NCI-H187 treated with DMSO at 0.1 percent for 48 hours (cell line): ENCODE measurements at places on chromosomes 1 and 21.

GRCh38 chr1:26999440-26999987, 6.0 kb downstream of the TRNP1 start:
- peak; percentile 10 for DNase-seq

GRCh38 chr1:98661544-98662355, at the start of gene SNX7:
Gene SNX7, plus strand, starts transcription at chr1:98661721. Its CDS starts 11 bp downstream, at chr1:98661732.
- no peak for DNase-seq

DNA sequence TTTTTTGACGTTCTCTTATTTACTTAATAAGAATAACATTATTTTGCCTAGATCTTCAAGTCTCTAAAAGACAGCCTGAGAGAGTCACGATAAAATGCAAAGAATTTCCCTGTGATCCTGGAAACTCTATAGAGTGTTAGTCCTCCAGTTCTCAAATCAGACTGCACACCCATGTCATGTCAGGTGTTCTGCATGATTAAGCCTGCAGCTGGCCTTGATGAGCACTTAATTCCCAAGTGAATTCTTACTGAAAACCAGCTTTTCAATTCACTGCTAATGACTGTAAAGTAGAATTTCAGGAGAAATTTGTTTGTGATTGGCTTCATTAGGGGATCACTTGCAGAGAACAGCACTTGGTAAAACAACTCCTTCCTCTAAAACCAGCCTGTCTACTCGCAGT, 41.9 kb downstream of the CHML start:
- no peak for DNase-seq

- no peak for DNase-seq
Observed at GRCh38 chr21:36005018-36005417, 55.3 kb downstream of the SETD4 start.

DNA sequence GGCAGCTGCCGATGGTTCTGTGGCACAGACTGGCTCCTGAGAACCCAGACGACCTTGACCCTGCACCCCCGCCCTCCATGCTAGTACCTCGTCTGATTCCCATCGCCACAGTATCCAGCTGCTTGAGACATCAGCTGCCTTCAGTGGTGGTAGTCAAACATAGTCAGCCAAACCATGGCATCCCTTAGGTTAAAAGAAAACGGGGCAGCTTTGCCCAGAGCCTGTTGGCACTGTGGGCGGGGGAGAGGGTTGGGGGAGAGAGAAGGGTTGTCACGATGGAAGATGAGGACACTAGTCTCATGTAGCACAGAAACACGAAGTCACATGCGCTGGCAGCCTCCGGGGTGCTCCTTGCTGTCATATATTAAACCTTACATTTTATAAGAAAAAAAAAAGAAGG, 961 bp upstream of the TDRD5 start:
- no peak for DNase-seq

GRCh38 chr1:178689769-178690168, 35.3 kb upstream of the RALGPS2 start:
- DNase-seq: no peak

DNA sequence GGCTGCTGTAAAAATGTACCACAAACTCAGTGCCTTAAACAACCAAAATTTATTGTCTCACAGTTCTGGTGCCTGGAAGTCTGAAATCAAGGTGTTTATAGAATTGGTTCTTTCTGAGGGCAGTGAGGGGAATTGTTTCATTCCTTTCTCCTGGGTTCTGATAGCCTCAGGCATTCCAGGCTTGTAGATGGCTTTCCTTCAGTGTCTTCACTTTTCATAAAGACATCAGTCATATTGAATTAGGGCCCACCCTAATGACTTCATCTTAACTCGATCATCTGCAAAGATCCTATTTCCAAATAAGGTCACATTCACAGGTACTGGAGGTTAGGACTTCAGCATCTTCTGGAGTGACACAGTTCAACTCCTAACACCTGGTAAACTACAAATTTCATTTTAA, 15.0 kb downstream of the CDKN2C start:
- no peak for DNase-seq

DNA sequence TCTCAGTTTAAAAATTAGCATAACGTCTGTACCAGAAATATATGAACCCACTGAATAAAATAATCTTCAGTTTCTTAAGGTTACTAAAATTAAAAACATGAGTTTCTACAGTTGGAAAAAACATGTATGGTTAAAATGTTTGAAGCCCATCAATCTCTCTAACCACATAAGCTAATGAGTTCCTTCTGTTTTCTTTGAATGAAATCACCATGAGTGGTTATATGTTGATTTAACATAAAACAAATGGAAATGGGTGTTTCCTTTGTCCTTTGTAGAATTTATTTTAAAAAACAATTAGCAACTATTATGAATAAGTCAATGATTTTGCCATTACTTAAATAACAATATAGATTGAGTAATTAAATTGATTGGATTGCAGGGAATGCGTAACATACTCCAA, 3.0 kb upstream of the ADGRL2 start:
- no peak for DNase-seq

DNA sequence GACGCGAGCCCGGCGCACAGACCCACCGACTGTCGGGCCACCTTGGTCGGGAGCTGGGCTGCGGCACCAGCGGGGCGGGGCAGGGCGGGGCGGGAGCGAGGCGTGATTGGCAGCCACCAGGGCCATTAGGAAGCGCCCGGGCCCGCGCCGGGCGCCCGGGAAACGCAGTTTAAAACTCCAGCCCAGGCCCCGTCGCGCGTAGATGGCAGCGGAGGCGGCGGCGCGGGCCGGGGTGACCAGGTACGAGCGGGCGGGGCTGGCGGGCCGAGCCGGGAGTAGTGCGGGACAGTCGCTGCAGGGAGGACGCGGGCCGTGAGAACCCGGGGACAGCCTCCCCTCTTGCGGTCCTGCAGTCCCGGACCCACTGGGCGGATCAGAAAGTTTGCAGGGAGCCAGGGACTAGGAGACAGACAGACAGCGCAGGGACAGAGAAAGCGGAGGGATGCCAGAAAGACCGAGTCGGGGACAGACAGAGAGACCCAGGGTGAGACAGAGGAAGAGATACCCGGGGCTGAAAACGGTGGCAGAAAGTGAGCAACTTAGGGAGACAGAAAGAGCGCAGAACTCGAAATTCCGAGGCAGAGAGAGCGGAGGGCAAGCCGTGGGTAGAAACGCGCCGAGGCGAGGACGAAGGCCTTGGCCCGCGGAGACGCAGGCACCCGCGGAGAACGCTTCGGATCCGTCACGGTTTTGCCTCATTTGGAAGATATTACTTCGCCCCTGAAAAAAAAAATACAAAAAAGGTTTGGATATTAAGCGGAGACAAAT, at the start of gene DMBX1:
Gene DMBX1, plus strand, starts transcription at position 199 of the 768 bp plus-strand sequence. CDS start 17,175 bp downstream, outside the sequence.
- no peak for DNase-seq

GRCh38 chr1:18354612-18355011, 126.1 kb upstream of the KLHDC7A start:
- DNase-seq: no peak

- no peak for DNase-seq
Observed at GRCh38 chr1:33005117-33005837, 31.4 kb downstream of the AK2 start.

DNA sequence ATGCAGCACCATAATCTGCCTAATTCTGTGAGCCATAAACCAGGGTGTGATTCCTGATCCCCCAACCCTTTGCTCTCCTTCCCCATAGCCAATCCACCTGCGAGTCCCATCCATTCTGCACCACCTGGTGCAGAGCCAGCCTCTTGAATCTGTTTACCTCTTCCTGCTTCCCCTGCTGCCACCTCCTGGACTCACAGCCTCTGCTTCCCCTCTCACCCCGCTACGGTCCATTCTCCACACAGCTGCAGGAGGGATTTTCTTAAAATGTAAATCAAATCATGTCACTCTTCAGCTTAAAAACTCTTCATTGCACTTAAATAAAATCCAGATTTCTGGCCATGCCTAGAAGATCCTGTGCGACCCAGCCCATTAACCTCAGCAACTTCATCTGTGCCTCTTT, 186.7 kb downstream of the FOXD2 start:
- DNase-seq: no peak

DNA sequence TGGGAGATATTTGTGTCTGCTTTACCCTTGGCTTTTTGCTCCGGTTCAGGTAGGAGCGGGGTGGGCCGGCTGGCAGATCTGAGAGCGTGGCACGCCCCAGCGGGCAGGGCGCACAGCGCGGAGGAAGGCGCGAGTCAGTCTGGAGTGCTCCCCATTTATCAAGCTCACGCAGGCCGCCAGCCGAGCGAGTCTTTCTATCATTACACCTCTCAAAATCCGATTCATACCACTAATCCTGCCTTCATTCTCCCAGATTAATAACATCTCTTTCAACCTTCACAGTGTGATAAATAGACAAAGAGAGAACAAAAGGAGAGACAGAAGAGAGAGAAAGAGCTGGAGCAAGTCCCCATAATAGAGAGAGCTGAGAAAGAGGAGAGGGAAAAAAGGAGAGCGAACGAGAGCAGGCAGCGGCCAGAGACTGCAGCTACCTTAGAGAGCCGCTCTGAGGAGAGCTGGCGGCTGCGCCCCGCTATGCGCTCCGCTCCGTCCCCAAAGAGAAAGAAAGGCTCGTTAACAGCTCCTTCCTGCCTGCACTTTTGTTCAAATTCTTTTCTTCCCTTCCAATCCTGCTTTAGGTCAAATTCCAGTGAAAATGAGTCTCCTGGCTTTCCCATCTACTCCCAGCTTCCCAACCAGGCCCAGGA, 48.0 kb downstream of the DMAP1 start:
- no peak for DNase-seq

GRCh38 chr1:2867861-2868260, 66.4 kb upstream of the TTC34 start:
- DNase-seq: no peak

DNA sequence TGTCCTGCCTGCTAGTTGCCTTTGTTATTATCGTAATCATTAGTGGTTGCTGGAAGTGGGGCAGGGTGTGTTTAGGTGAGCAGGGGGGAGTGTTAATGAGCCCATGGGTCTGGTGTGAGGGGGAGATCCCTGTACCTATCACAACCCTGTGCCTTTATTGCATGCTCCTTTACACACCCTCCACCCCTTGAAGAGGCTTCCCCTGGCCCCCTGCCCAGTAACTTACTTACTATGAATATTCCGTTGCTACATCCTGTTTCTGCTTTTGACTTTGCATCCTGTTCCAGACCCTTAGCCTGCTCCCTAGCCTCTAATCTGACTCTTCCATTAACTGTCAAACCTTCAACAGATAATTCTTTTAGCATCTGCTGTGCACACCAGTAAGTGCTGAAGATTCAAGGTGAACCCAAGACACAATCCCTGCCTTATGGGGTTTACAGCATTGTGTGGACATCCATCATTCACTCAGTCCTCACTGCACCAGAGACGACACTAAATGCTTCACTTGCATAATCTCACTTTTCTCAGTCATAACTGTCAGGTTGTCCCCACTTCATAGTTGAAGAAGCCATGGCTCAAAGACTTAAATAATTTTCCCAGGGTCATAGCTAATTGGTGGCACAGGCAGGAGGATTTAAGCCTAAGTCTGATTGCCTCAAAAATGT, 47.9 kb downstream of the CDC7 start:
- DNase-seq: no peak

GRCh38 chr1:165303386-165303785, 53.1 kb downstream of the LMX1A start:
- DNase-seq: no peak

- DNase-seq: no peak
Observed at GRCh38 chr1:24742090-24742938, 2.9 kb upstream of the CLIC4 start.

DNA sequence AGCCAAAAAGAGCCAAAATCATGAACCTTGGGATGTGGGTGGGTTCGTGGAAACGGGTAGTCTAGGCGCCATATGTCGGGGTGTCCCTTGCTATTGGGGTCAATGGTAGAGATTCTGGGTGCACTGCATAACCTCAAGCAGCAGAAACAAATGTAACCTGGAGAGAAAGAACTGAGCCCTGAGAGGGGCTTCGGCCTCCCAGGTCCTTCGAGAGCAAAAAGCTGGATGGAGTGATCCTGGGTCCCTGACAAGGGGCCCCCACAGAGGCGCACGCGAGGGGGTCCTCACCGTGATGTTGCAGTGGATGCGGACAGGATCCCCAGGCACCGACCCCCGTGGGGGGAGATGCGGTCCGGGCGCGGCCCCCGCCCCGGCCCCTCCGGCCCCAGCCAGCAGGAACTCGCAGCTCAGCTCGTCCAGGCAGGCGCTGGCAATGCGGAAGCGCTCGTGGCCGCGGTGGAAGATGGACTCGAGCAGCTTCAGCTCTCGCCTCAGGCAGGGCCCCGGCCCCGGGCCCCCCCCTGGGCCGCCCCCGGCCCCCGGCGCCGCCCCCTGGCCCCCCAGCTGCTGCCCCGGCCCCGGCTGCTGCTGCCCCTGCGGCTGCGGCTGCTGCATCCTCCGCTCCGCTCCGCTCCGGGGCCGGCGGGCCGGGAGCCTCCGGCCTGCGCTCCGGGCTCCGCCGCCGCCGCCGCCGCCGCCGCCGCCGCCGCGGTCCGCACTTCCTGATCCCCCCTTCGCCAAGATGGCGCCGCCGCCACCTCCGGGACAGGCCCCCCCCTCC, at the start of gene UBE2Q1:
Gene UBE2Q1, minus strand, starts transcription at position 724 of the 781 bp plus-strand sequence. Its CDS starts 109 bp downstream, at position 615.
- DNase-seq: no peak

GRCh38 chr1:161172776-161173376, 4.4 kb downstream of the B4GALT3 start:
- no peak for DNase-seq

DNA sequence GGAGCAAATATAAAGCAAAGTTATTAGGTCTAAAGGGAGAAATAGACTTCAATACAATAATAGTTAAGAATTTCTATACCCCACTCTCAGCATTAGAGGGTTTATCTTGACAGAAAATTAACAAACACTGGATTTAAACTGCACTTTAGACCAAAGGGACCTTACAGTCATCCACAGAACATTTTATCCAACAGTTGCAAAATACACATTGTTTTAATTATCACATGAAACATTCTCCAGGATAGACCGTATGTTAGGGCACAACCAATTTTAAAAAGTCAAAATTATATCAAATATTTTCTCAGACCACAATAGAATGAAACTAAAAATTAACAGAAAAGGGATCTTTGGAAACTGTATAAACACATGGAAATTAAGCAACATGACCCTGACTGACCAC, 384.5 kb upstream of the C1orf87 start:
- no peak for DNase-seq

- DNase-seq: no peak
Observed at GRCh38 chr1:17909634-17910033, 154.5 kb downstream of the ACTL8 start.

DNA sequence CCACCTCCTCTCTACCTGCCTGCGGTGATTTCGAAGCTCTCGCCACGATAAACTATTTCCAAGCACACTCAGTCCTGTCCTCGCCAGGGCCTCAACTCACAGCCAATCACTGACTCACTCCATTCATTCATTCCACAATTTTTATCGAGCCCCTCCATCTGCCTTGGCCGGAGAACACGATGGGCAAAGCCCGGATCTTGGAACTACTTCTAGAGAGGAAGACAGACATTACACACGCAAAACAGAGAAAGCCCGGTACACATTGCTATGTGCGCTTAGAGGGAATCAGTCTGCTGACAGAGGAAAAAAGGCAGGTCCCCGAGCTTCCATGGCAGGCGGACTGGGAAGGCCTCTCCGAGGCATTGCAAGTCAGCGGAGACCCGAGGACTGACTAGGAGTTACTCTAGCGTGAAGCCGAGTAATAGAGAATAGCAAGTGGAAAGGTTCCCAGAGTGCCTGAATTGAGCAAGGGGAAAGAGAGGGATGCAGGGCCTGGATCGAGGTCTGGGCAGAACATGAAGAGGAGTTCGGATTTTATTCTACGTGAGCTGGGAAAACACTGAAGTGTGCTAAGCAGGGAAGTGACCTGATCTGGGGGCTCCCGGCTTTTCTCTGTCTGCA, 54.2 kb upstream of the DNAJC6 start:
- no peak for DNase-seq
